NCI-H2081 (cell line): ENCODE measurements at places on chromosomes 1 and 21.

DNA sequence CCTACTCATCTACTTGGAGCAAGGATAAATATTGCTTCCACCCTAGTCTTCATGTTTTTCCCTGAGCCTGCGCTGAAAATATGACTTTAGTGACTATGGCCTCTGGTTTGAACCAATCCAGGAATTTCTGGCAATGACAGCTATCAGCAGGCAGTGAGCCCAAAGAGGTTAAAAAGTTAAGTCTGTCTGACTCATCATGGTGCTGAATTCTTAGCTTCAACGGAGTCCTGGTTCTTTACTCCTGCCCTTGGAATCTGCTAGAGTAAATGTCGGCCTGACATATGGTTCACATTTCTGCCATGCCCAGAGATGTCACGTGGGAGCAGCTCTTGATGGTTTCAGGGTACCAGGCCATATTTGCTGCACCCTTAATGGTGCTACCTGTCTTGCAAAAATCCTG, 351.6 kb upstream of the PLXNA2 start:
- DNase-seq, result no peak

- no peak for DNase-seq
Observed at GRCh38 chr1:31507221-31507620, 69.1 kb upstream of the TINAGL1 start.

DNA sequence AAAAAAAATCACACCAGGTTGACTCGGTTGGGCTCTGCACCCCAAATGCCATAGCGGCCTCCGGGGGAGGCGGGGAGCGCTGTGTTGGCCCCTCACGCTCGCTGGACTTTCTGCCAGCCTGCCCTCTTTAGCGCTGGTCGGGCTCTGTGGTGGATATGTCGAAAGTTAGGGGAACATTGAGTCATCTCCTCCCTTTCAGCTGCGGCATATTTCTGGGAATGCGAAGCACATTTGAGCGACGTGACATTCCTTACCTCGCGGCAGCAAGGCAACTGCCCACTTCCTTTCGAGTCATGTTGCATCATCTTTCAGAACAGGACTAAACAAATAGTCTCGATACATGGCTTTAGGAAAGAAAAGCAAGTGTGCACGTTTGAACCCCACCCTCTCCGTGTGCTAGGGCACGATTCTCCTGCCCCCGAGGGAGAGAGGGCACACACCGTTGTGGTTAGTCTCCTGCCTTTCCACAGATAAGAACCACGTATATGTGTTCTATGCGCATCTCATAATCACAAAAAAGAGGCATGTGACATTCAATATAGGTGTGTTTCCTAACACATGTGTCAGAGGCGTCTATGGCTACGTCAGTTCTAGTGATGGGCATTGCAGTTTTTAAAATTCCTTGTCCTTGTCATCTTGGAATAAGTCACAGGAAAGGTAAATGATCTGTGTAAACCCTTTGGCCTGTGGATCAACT, 105.9 kb upstream of the SLC45A1 start:
- no peak for DNase-seq

GRCh38 chr21:16069178-16070112, 339.7 kb downstream of the USP25 start:
- no peak for DNase-seq

DNA sequence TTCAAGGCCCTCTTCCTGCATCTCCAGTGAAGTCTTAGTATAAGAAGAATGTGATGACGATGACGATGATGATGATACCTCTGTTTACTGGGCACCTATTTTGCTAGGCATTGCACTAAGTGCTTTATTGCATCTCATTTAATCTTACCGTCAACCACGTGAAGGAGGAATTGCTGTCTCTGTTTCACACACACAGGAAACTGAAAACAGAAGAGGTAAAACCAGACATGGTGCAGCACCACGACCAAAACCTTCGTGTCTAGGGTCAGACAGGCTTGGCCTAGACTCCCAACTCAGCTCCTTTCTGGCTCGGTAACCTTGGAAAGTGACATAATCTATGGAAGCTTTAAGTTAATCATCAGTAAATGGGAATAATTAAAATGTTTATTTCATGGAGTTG, 20.7 kb upstream of the KCNA2 start:
- DNase-seq, result no peak

- DNase-seq, result no peak
Observed at GRCh38 chr1:90713741-90714509, 3.2 kb downstream of the BARHL2 start.

DNA sequence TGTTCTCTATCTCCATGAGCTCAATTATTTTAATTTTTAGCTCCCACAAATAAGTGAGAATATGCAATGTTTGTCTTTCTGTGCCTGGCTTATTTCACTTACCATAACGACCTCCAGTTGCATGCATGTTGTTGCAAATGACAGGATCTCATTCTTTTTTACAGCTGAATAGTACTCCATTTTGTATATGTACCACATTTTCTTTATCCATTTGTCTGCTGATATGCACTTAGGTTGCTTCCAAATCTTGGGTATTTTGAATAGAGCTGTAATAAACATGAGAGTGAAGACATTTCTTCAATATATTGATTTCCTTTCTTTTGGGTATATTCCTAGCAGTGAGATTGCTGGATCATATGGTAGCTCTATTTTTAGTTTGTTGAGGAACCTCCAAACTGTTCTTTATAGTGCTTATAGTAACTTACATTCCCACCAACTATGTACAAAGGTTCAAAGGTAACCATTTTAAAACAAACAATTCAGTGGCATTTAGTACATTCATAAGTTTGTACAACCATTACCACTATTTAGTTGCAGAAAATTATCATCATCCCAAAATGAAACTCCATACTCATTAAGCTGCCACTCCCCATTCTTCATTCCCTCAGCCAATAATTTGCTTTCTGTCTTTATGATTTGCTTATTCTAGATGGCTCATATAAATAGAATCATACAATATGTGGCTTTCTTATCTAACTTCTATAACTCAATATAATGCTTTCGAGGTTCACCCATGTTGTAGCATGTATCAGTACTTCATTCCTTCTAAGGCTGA, 255.9 kb upstream of the NFIA start:
- no peak for DNase-seq

GRCh38 chr1:160228431-160228830, 23.2 kb downstream of the PEA15 start:
- no peak for DNase-seq
